ENCODE measurements at places on chromosomes 2 and 18. TPM values are rescaled to one million over a fixed set of nuclear protein-coding genes. Genes with fewer than 3 reads are reported as not detected.

DNA sequence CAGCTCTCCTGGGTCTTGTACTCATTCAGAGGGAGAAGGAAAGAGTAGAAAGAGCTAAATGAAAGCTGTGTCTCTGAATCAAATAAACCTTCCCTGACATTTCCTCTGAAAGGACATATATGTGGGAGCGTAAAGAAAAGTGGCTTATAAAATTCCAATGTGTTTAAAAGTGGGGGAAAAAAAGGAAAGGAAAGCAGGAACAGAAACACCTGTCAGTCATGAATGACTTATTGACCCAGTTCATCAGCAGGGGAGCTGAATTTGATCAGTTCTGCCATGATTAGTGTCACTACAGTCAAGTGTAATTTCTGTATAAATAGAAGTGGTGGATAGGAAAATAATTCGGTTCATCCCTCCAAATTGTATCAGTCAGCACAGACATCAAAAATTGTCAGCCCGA, 382.5 kb downstream of the ERBB4 start:
- DNase-seq: no peak

DNA sequence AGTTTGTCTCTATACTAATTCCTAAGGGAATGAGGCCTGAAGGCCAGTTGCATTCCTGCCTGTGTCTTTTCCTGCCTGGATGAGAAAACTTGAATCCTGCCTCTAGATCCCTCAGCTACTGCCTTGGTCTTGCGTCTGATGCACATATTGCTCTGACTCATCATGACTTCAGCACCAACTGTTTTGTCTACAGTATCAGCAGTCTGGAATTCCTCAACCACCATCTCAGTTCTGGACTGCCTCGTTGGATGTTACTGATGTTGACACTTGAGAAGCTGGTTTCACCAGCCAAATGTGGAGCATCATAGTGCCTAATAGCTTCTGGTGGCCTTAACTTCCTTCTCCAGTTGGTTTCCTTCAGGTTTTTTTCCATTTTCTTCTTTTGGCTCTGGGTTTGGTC, 211.0 kb downstream of the CTNNA2 start:
- DNase-seq: no peak

- no peak for DNase-seq
These were observed 292.0 kb downstream of the GBX2 start for GRCh38 chr2:235876099-235876679.

DNA sequence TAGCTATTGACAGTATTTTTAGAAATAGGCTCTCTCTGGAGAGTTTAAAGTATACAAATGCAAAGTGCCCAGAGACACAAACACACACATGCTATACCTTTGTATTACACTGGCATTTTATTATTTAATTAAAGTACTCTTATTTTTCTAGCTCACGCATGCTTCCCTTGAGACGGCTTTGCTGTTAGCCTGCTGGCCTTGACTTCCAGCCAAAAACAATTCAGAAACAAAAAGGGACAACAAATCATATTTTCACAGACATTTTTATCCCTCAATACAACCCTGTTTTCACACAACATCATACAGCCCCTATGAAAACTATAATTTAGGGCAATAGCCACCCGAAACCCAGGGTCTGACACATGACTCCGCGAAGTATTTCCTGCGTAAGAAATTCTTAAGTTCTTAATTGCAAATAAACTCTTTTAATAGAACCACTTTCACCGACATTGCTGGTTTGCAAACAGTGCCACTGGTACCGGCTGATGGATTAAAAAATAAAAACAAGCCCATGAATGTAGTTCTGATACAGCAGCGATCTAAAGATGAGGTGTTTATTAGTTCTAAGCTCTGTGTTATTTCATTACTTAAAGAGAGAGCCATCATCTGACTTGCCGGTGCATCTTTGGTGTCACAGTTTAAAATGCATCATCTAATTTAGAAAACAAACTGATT, 185.1 kb downstream of the TCF4 start:
- no peak for DNase-seq

The PTPRN gene
- total RNA-seq: not detected

DNA sequence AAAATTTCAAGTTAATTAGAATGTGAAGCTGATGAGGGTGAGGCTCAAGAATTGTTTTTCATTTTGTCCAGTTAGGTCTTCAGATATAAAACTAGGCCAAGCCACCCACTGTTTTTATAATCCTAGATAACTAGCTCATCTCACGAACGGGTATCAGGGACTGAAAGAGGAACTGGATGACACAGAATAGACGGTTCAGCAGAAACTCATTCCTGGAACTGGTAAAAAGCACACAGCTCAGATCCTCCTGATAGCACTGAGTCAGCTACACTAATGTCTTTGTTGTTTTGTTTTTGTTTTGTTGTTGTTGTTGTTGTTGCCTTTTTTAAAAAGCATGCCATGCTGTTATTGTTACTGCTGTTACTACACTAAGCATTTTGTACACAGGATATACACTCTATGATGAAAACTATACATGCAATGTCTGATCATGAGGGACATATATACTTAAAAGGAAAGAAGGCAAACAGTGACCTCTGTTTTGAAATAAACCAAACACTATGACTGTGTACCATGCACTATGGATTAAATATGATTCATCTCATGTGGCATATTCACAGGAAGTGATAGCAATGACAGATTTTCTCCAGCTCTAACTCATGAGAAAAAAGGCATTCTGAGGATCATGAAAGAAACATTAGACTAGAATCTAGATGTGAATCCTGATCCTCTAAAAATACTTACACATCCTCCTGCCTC, 437.6 kb downstream of the NCKAP5 start:
- DNase-seq: no peak

The SLC5A7 gene
- not detected for total RNA-seq

GRCh38 chr2:28294451-28294850, 98.2 kb upstream of the FOSL2 start:
- no peak for DNase-seq

The FAM237A gene
- total RNA-seq: not detected

- no peak for DNase-seq
These were observed 23.8 kb upstream of the IMP4 start for GRCh38 chr2:130318906-130319305.

DNA sequence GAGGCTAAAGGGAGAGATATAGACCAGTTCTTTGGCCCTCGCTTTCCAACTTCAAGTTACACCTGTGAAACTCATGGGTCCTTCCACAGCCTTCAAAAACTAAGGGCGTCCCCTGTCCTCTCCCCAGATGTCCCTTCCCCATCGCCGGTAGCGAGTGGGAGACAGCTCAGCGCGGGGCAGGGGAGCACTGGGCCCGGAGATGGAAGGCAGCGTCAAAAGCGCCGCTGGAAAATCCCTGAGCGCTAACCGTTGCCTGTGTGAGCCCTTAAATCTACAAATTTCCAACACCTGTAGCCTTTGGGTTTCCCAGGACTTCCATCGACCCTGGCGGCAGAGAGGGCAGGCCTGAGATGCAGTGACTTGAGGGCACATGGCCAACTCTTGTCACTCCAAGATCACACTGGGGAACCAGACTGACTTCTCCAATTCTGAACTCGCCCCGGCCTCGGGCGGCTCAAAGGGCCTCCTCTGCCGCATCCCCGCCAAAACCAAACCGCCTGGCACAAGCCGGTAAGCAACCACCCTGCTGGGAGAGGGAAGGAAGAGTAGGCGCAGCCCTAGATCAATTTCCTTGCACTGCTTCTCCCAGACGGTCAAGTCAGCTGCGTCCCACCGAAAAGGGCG, 879 bp upstream of the EPAS1 start:
- DNase-seq: no peak

- no peak for DNase-seq
These were observed 46.9 kb downstream of the NAB1 start for GRCh38 chr2:190695739-190696138.

The IL1RN gene
- 4.4 TPM for total RNA-seq

DNA sequence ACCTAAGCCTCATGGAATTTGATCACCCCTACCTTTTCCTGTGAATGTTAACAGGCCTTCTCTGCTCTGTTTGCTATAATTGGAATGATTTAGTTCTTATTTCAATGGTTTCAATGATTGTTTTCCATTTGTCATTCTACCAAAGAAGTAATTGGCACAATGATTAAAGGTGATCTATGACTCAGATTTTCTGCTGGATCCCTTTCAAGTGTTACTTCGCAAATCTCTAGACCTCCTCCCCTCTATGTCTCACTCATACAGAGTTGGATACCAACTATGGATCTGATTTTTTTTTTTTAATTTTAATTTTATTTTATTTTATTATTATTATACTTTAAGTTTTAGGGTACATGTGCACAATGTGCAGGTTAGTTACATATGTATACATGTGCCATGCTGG, 29.6 kb upstream of the FAM117B start:
- no peak for DNase-seq

DNA sequence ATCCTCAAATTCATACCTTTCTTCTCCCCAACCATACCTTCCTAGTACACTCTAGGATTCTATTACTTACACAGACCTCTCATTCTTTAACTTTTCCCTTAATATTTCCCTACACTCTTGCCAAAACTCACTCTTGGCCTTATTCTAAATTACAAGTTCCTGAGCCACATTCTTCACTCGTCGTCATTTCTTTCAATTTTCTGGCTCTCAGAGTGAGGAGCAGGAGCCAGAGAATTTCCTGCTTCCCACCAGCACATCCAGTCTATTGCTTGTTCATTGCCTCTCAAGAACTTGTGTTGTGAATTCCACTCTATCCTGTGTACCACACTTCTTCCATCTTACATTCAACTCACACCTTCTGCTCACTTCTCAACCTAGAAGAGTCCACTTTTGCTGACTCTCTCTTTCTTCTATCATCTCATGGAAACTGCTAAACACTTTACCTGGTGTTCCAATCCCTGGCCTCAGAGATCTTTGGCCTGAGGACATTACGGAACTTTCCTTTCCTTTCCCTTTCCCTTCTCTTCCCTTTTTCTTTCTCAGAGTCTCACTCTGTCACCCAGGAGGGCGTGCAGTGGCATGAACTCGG, 171.6 kb downstream of the PLCL1 start:
- no peak for DNase-seq

- DNase-seq: no peak
These were observed 285.8 kb upstream of the GYPC start for GRCh38 chr2:126370201-126370600.

- no peak for DNase-seq
These were observed 6.3 kb downstream of the FZD5 start for GRCh38 chr2:207763303-207763917.

The CD207 gene
- not detected for total RNA-seq

- no peak for DNase-seq
These were observed 20.3 kb downstream of the CABLES1 start for GRCh38 chr18:23155537-23155936.

- no peak for DNase-seq
These were observed 336.6 kb downstream of the DSC3 start for GRCh38 chr18:30705943-30706342.

DNA sequence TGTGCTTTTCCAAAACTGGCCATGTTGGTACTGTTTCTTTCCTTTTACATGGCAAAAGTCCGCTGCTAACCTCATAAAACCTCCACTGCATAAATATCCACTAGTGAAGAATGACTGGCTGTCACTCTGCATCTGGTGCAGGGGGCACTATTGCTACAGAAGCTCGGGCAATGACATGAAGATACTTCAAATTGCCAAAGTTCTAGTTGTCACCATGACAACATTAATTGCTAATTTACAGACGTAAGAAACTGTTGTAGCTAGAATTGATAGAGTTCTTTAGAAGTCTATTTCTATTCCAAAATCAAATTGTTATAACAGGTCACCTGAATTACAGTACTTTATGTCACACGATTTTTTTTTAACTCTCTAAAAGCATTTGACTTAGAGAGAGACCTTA, 845 bp downstream of the CFAP210 start:
- DNase-seq: peak; percentile 20

- DNase-seq: no peak
These were observed 976.2 kb upstream of the FANCL start for GRCh38 chr2:59217360-59217759.

The RGPD3 gene
- not detected for total RNA-seq

DNA sequence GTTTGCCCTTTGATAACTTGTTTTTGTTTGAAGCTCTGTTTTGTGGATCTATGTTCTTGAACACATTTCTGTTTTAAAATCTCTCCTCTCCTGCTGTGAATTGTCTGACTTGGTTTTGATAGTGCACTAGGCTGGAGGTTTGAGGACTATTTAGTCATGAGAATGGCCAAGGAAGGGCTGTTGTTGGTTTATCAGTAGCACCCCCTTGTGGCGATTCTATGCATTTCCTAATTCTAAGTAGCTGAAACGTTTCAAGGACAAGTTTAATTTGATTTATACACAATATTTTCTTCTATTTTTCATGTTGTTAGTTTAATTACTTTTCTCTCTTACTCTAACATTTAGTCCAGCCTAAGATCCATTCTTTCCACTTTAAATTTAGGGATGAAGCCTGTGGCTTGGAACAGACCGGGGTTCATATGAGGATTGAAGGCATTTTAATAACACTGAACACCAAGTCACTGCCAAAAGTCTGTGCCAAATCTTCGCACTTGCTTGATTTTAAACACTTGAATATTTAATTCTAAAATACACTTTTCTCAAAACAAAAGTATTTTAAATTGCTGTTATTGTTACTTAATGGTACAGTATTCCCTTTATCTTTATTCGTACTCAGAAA, 166.0 kb downstream of the SOCS6 start:
- DNase-seq: no peak

- no peak for DNase-seq
These were observed 152.2 kb downstream of the ALPK2 start for GRCh38 chr18:58476516-58477256.

DNA sequence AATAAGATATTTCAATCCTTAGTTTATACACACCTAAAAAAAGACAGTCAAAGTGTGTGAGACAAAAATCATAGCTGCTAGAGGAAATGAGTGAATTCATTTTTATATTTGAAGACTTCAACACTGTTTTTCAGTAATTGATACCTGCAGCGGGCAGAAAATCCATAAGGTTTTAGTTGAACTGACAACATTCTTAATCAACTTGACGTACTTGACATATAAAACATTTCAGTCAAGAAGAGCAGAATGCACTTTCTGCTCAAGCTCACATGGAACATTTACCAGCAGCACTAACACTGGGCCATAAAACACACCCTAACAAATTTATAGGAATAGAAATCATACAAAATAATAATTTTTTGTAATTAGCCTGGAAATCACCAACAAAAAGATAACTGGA, 959.6 kb upstream of the SOX11 start:
- DNase-seq: no peak

GRCh38 chr2:74767618-74768017, 66.3 kb upstream of the HK2 start:
- DNase-seq: no peak

GRCh38 chr2:167581961-167582574, 665.3 kb downstream of the STK39 start:
- no peak for DNase-seq

The ACTG2 gene
- not detected for total RNA-seq

- DNase-seq: no peak
These were observed 20.4 kb downstream of the COL6A3 start for GRCh38 chr2:237393523-237393922.

The ERFE gene
- total RNA-seq: 0.28 TPM

- no peak for DNase-seq
These were observed 28.8 kb downstream of the TUBB6 start for GRCh38 chr18:12336887-12337286.

DNA sequence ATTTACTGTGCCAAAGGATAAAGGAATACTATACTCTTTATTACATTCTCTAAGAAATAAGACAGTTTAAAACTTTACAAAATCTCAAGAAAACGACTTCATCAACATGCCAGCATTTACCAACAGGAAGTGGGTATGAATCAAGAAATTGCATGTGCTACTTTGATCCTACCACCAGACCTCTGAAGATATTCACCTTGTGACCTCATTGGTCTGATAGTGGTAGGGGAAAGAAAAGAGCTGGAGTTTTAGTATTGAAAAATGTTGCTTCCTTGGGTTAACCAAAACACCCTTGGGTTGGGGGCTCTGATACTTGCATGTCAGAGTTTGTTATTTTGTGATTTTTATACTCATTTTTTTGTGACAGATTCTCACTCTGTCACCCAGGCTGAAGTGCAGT, 84.1 kb upstream of the LPIN2 start:
- peak; percentile 62 for DNase-seq

Measured in naive thymus-derived CD4-positive, alpha-beta T cell (primary cell).